ENCODE measurements at places on chromosomes 5 and 9. TPM values are rescaled to one million over a fixed set of nuclear protein-coding genes. Genes with fewer than 3 reads are reported as not detected.

Gene CBY3
- total RNA-seq = not detected

Gene MRPS27
- total RNA-seq = 72.5 TPM

Gene ECM2
- 13.5 TPM for total RNA-seq

Gene MACROH2A1
- 82.1 TPM for total RNA-seq

Gene PCDHGB4
- total RNA-seq = 18.3 TPM

Gene PCDHA1
- total RNA-seq = 5.3 TPM

Gene SLC45A2
- 1.2 TPM for total RNA-seq

Gene TCF7
- total RNA-seq = 0.96 TPM

Gene FOXE1
- total RNA-seq = 1.2 TPM

Gene MORN5
- total RNA-seq = 23.1 TPM

Gene KCNN2
- 3.9 TPM for total RNA-seq

Gene GRIN3A
- 8.7 TPM for total RNA-seq

Gene PCDHGB1
- 1.7 TPM for total RNA-seq

Gene MLANA
- total RNA-seq = 1.2 TPM

Gene TAF1L
- 4.3 TPM for total RNA-seq

Gene WDR38
- not detected for total RNA-seq

Gene IL5
- total RNA-seq = 7.7 TPM

Gene FKBP15
- 17.8 TPM for total RNA-seq

Gene FOXD4L5
- total RNA-seq = 0.24 TPM

Gene PDCD1LG2
- total RNA-seq = 12.8 TPM

Gene OSMR
- 66.9 TPM for total RNA-seq

All from umbilical cord (tissue), 2 donors.